ENCODE measurements at places on chromosomes 7 and 10. TPM values are rescaled to one million over a fixed set of nuclear protein-coding genes. Genes with fewer than 3 reads are reported as not detected.

GRCh38 chr7:123608991-123609882 lies 7.6 kb downstream of the ASB15 start:
- H3K36me3 ChIP-seq: no peaks in the 10 kb centered on the region
- H3K4me1 ChIP-seq: no peaks in the 10 kb centered on the region
- DNase-seq: no peak
- H3K4me3 ChIP-seq: no peak overlapping the region

DNA sequence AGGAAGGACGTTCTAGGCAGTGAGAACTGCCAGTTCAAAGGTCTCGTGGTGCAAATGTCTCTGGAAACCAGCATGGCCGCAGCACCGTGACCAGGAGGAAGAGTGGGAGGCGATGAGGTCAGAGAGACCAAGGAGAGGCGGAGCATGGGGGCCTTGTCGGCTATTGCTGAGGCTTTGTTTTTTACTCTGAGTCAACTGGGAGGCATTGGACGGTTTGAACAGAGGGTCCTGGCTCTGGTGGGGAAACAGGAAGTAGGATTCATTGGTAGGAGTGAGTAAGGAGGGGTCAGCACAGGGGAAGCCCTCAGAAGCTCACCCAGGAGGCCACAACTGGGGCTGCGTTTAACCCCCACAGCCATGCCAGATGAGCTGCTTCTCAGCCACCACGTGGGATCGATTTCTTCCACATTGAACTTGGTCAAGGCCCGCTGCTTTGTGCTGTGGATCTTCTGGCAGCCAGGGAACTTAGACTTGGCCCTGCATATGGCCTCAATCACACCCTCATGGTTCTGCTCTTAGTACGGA lies 22.2 kb upstream of the SH2B2 start:
- H3K27me3 ChIP-seq: no peaks in the 10 kb centered on the region
- DNase-seq: no peak
- no peaks in the 10 kb centered on the region for H3K36me3 ChIP-seq
- peaks cover 10% of the 10 kb centered on the region for H3K4me1 ChIP-seq
- peak overlapping the region; percentile 11 for H3K27ac ChIP-seq
- no peak overlapping the region for H3K4me3 ChIP-seq

GRCh38 chr10:47252093-47252780 lies 47.8 kb upstream of the GDF10 start:
- H3K27me3 ChIP-seq: no peaks in the 10 kb centered on the region
- peaks cover 9% of the 10 kb centered on the region for H3K4me1 ChIP-seq
- H3K36me3 ChIP-seq: no peaks in the 10 kb centered on the region
- no peak overlapping the region for H3K27ac ChIP-seq
- no peak overlapping the region for H3K4me3 ChIP-seq
- no peak for DNase-seq

- H3K27ac ChIP-seq: no peak overlapping the region
- DNase-seq: peak; percentile 50
- peaks cover 10% of the 10 kb centered on the region for H3K27me3 ChIP-seq
- no peaks in the 10 kb centered on the region for H3K36me3 ChIP-seq
- H3K4me1 ChIP-seq: peaks cover 5% of the 10 kb centered on the region
Measured at GRCh38 chr7:3218411-3219225, 82.4 kb upstream of the SDK1 start.

DNA sequence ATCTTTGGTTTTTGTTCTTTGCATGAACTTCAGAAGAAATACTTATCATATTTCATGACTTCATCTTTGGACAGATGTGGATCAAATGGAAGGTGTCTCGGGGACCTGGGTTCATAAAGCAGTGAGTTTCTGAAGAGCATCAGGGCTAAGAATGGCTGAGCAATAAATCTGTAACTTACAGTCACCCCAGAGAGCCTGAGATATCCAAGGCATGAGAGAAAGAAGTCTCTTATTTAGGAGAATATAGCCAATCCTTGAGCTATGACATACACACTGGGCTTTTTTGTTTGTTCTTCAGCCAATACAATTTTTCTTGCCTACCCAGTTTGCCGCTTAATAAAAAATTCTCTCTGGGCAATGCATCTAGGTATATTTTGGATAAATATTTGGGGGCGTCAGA lies 252.6 kb upstream of the INHBA start:
- H3K4me1 ChIP-seq: peaks cover 23% of the 10 kb centered on the region
- H3K27me3 ChIP-seq: no peaks in the 10 kb centered on the region
- DNase-seq: no peak
- H3K36me3 ChIP-seq: no peaks in the 10 kb centered on the region

DNA sequence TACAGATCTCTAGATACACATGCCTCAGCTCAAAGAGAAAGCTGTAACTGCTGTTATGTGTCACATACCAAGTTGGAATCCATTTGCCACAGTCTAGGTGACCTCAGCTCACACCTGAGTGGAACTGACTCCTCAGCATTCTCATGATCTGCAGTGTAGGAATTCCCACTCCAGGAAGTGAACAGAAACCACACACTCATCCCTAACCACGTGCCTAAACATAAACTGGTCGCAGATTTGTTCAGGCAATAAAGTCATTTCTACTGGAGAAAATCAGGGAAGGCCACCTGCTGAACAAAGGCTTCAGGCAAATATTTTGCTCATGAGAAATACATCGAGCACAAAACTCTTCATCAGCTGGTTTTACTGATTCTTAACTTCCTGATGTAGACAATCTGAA lies 23.0 kb upstream of the ZMYND11 start:
- peak; percentile 25 for DNase-seq
- no peaks in the 10 kb centered on the region for H3K36me3 ChIP-seq
- H3K4me3 ChIP-seq: no peak overlapping the region
- no peak overlapping the region for H3K27ac ChIP-seq

SLC29A4 gene
- total RNA-seq: 8.2 TPM

TSPAN12 gene
- total RNA-seq: 9.8 TPM

All from astrocyte (in vitro differentiated cells and primary cell).